T-cell (primary cell): ENCODE measurements at places on chromosomes 5 and 9. TPM values are rescaled to one million over a fixed set of nuclear protein-coding genes. Genes with fewer than 3 reads are reported as not detected.

The ARHGEF37 gene
- total RNA-seq: not detected

The CBY3 gene
- not detected for total RNA-seq

The IRX2 gene
- total RNA-seq: not detected

The FRMPD1 gene
- not detected for total RNA-seq

The GPRIN1 gene
- total RNA-seq: 1.2 TPM
